H7 (cell line): ENCODE measurements at places on chromosomes 5 and 9. TPM values are rescaled to one million over a fixed set of nuclear protein-coding genes. Genes with fewer than 3 reads are reported as not detected.
A peak's percentile ranks its signal among the peaks of the same experiment; 100 is the strongest.

GRCh38 chr5:93611976-93612854, 29.2 kb downstream of the NR2F1 start:
- peak; percentile 86 for DNase-seq

The SV2C gene
- total RNA-seq = under 0.01 TPM in 1 of 2 replicates, not detected in the other

The FOXD4L3 gene
- 0.04 TPM in 1 of 2 replicates, not detected in the other for total RNA-seq

GRCh38 chr9:78261403-78262001, 25.6 kb downstream of the CEP78 start:
- peak; percentile 29 for DNase-seq

GRCh38 chr9:116325924-116326323, 172.3 kb downstream of the PAPPA start:
- no peak for DNase-seq

The CFAP90 gene
- total RNA-seq = 0.33 TPM in 1 of 2 replicates, not detected in the other

The GHR gene
- 0.28 and 0.96 TPM in 2 replicates for total RNA-seq

The PTGES gene
- total RNA-seq = 0.69 and 1.2 TPM in 2 replicates

DNA sequence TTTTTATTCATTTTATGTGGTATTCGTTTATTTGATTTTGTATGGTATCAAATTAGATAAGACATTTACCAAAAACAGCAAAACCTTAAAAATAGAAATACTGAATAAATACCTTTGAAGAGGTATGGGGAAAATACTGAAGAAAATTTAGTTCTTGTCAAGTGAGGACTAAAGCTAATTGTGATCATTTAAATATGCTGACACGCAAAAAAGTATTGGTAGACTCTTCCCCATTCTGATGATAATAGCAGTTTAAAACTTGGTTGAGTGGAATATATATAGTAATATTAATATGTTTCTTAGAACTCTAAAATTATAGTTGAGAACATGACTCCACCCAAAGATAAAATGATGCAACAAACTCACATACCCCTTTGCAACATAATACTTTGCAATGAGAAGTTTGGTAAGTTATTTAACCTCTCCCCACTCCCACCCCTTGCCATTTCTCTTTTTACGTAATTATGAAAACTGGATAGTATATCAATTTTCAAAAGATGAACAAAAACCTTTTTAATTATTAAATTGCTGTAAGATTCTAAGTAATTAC, 30.1 kb upstream of the SNX24 start:
- no peak for DNase-seq

DNA sequence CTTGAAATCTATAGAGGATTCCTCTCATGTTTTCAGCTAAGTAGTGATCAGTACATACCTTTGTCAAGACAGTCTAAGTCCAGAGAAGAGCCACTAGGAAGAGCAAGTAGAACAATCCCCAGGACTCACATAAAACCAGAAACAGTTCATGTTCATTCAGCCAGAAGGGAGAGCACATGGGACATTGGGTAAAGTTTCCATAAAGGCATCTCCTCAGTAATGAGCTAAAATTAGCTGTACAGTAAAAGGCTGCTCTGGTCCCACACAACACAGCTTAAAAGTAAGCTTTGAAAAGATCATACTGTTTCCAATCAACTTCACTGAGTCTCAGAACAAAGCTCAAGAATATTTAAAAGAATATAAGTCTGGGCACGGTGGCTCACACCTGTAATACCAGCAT, 32.4 kb downstream of the HOMER1 start:
- DNase-seq = no peak

GRCh38 chr9:102185962-102186361, 447.5 kb upstream of the GRIN3A start:
- no peak for DNase-seq

DNA sequence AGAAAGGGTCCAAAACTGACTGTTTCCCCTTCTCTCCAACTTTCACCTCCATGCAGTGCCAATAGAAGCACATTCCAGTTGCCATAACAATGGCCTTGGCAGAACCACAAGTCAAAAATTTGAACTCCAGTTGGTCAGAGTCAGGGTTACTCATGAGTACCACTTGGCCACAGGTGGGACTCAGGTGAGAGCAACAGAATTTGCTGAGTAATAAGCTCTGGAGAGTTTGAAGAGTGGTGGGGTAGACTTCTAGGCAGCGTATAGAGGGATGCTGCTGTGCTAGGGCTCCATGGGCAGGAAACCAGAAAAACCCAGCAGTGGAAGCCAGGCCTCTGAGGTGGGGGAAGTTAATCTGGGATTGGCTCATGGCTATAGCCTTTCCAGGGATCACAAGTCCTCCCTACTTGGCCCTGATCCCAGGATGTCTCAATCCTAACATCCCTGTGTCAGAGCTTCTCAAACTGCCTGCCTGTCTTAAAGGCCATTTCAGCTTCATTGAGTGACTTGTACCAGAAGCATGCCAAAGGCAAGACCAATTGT, 30.2 kb downstream of the SNX18 start:
- no peak for DNase-seq

The OCLN gene
- total RNA-seq = 33.3 and 39.9 TPM in 2 replicates

- no peak for DNase-seq
Measured at GRCh38 chr5:56375011-56375410, 141.9 kb upstream of the ANKRD55 start.

- DNase-seq = no peak
Measured at GRCh38 chr5:137888466-137888862, 793 bp upstream of the PKD2L2 start.

DNA sequence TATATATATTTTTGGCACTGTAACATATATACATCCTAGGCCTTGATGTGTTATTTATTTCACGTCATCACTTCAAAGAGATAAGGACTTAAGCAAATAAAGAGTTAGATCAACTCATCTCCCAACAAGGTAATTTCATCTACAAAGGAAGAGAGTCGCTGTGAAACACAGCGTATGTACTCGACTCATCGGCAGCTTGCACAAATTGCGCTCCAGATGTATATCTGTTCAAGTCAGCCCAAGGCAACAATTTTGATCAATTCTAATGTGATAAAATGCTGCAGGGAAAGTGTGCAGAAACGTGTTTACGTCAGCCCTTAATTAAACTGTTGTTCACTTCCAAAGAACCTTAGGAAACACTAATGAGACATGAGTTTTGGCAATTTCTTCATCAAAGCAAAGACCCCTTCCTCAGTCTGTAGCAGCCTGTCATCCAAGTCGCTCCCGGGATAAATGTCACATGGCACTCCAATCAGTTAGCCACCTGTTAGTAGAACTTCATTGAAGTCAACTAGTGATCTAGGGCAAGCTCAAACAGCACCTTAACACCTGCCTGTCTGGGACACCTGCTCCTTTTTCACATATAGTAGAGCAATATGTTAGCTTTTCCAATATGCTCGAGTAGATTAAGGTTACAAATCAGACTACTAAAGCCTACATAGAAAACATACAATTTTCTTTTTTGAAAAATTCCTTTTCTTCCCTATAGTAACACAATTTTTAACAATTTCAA, 182.4 kb downstream of the NFIB start:
- no peak for DNase-seq

The PCDHGA7 gene
- total RNA-seq = not detected in 2 replicates

- no peak for DNase-seq
Measured at GRCh38 chr5:103249068-103249467, 9.5 kb upstream of the MACIR start.

- DNase-seq = no peak
Measured at GRCh38 chr9:120542701-120543490, 37.1 kb downstream of the CDK5RAP2 start.

DNA sequence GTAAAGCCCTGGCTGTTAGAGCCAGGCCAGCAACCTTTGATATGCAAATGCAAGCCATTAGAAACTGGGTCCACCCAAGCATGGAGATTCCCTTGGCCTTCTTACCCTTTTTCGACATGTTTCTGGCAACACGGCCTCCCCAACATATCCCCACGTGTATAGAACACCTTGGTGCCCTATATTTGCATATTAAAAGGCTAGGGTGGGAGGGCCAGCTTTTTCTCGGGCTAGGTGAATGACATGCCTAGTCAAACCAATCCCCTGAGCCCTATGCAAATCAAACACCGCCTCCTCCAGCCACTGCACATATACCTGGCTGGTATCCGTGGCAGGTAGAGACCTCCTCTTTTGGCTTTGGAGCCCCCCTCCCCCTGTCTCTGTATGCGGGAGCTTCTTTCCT, 55.6 kb upstream of the ZFR start:
- DNase-seq = peak; percentile 44

DNA sequence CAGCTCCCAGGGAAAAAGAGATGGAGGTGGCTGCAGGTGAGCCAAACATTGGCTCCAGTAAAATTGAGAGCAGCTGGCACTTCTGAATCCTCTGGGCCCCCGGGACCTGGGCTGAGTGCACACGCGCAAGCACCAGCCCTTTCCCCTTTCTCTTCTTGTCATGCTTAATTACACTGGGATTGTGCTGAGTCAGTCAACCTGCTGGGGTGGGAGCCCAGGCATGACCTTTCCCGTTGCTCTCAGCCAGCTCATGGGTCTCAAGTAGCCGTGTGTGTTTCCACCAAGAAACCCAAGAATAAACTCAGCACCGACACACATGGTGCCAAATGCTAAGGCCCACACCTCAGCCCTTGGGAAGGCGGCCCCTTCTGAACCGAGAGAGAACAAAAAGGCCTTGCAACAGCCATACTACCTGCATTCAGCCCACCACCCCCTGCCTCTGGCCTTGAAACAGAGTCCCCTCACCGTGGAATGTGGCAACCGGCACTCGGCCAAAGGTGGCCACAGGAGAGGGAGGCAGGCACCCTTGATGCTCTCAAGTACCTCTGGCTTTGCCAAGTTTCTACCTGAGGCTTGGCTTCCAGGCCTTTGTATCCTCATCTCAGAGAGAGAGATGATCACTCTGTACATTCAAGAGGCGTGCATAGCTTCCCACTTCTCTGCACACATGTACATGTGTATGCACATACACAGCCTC, 28.1 kb downstream of the SLIT3 start:
- no peak for DNase-seq

The PRDM9 gene
- 0.41 TPM in 1 of 2 replicates, not detected in the other for total RNA-seq

The TNC gene
- 69.1 and 81.9 TPM in 2 replicates for total RNA-seq

The CBY3 gene
- total RNA-seq = 0.44 TPM in 1 of 2 replicates, not detected in the other

DNA sequence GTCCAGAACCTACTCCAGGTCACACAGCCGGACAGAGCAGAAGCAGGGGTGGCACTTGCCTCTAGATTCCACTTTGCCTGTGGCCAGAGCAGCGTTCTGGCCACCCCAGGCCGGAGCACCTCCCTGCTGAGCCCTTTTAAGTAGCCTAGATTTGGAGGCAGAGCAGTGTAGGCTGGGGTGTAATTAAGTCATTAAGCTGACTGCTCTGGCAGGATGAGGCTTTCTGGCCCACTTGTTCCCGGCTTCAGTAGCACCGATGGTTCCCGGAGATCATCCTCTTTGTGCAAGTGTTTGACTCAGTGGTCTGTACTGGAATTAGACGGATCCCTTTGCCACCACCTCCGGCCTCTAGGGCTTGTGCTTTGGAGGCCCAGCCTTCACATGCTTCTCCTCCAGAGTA, 281.9 kb upstream of the ANKRD55 start:
- DNase-seq = no peak

- peak; percentile 80 for DNase-seq
Measured at GRCh38 chr9:840343-840742, 1.2 kb upstream of the DMRT1 start.

The TAF11L9 gene
- not detected in 2 replicates for total RNA-seq

DNA sequence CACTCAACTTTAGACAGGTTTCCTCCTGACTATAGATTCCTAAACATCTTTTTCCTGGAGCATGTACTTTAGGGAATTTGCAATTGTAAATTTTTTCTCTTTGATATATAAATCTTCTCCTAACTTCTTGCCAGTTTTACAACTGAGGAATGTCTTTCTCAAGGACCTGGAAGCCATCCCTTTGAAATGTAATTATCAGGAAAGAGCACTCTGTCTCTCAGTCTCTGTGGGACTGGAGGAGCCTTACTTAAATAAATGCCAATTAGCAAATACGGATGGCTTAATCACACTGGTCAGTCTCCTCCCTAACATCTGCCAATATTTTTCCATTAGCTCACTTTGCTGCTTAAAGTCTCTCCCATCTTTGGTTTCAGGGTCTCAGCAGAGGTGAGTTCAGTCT, 344.3 kb upstream of the ARRDC3 start:
- DNase-seq = no peak
